Anterior cingulate cortex (tissue), 58 donors: ENCODE measurements at places on chromosomes 2 and 18.

GRCh38 chr2:96887493-96888012 lies 17.7 kb upstream of the SEMA4C start:
- DNase-seq, result peak; percentile 26

DNA sequence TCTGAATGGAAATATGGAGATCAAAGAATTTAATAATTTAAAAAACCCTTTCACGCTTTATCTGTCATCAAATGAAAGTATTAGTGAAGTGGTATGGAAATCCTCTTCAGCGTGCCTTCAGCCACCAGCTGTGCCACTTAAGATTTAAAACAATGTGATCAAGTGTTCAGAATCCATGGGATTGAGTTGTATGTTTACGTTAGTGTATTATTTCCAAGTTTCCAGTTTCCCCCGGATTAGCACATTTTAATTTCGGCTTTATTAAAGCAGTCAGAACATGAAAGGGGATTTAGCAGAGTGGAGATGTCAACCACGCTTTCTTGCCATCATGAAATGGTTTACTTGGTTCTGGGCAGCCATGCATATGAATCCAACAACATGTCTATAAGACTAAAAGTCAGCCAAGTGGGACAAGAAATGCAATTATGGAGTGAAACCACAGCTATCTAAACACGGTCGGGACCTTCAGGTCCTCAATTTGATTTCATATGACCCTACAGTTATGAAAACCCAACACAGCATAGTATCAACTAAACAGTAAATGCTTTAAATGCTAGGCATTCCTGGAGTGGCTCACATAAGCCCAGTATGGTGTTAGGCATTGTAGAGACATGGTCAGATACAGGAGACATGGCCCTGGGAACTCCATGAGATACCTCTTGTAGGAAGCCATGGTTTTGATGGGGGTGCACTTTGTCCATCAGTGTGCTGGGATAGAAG lies 224.9 kb upstream of the EPAS1 start:
- DNase-seq, result no peak

DNA sequence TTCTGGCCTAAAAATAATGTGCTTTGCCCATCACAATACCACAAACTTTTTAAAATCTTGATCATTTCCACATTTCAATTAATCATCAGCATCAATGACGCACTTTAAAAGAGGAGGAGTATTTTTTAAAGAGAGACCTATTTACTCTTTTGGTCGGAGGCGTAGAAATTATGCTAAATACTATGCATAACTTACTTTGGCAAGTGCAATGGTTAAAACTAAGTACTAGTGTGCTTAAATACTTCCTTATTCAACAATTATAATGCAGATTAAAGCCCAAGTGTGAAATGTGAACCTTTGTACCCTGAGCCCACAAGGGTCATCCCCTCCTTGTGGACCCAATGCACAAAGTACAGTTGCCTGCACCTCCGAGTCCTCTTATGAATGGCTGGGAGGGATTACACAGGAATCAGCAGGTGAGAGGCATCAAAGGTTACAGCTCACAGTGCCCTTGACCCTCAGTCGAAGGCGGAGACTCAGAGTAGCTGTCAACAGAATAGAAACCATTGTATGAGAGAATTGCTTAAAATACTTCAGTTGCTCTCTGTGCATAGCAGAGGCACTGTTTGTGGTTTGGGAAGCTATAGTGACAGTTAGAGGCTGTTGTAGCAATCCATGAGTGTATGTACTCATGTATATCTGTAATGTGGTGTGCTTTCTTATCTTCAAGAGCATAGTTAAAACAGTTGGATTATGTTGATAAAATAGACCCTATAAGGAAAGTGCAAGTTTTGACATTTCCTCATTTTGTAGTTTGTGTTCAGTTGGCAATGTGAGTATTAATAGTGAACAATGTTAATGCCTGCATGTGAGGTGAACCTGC lies 151.7 kb upstream of the ITGA4 start:
- DNase-seq, result no peak

DNA sequence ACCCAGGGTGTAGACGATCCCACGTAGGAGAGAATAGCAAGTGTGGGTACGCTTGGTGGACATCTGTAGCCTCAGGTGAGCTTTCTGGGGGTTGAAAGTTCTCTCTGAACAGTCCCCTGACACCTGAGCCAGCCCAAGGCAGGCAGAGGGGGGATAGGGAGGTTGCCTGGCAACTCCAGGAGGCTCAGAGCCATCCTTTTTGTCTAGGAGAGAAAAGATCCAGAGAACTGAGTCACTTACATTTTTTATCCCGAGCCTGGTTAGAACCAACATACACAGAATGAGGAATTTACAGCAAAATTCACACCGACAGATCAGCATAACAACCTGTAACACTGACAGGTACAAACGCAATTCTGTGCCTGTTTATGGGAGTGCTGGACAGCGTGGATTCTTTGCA lies 113.2 kb downstream of the SH3BP4 start:
- no peak for DNase-seq

DNA sequence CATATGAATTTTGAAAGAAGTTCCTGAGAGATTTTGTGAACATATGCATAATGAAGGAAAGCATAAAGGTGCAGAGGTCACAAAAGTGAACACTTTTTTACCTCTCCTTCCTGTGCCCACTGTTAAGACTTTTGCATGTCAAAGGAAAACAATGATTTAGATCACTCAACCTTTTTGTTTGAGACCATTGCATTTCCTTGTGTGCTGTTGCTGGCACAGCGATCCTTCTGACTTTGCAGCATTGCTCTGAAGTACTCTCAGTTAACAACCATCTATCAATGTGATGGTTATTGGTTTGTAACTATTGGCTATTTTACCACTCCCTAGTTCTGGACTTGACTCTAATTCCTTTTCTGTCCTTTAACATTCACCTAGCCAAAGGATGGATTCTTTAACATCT lies 61.7 kb upstream of the TFPI start:
- DNase-seq, result no peak

GRCh38 chr18:58534535-58535301 lies 94.2 kb downstream of the ALPK2 start:
- no peak for DNase-seq

GRCh38 chr18:23378302-23378686 lies 74.8 kb upstream of the RIOK3 start:
- no peak for DNase-seq

DNA sequence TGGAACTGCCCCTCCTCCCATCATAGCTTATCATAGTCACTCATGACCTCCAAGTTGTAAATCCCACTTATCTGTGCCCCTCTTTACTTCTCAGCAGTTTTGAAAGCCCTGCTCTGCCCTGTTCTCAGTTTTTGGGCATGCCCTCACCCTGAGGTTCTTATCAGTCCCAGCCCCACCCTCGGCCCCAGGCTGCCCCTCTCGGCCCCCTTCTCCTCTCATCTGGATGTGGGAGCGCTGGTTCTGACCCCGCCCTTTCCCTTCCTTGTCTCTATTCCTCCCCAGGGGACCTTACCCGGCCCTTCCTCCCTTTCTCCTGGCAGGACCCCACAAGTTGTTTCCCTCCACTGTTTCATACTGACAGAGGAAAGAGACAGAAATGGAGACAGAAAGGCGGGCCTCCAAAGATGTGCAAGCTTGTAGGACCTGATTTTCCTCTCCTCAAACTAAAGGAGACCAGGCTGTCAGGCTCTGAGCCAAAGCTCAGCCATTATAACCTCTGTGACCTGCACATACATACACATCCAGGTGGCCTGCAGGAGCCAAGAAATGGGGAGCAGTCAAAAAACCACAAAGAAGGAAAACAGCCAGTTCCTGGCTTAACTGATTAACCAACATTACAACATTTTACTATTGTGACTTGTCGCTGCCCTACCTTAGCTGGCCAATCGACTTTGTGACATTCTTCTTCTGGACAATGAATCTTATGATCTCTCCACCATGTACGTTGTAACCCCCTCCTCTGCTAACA lies 171.0 kb upstream of the HS6ST1 start:
- DNase-seq, result no peak

GRCh38 chr2:48941456-48941855 lies 185.9 kb upstream of the LHCGR start:
- no peak for DNase-seq

DNA sequence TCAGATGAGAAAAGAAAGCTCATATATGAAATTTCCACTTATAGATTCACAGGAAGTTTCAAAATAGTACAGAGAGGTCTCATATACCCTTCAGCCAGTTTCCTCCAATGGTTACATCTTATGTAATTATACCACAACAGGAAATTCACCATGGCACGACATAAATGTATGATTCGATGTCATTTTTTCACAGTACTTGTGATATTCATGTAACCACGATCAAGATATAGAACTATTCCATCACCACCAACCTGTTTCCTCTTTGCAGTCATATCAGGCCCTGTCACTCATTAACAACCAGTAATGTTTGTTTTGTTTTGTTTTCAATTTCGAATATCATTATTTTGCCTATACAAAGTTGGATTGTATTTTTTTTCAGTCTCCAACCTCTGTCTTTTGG lies 314.3 kb upstream of the POU3F3 start:
- no peak for DNase-seq

- no peak for DNase-seq
Observed at GRCh38 chr2:176424746-176425145, 155.5 kb downstream of the MTX2 start.

- no peak for DNase-seq
Observed at GRCh38 chr2:16650287-16651249, 15.1 kb downstream of the CYRIA start.

- no peak for DNase-seq
Observed at GRCh38 chr18:13375302-13376255, 157.0 kb downstream of the LDLRAD4 start.

DNA sequence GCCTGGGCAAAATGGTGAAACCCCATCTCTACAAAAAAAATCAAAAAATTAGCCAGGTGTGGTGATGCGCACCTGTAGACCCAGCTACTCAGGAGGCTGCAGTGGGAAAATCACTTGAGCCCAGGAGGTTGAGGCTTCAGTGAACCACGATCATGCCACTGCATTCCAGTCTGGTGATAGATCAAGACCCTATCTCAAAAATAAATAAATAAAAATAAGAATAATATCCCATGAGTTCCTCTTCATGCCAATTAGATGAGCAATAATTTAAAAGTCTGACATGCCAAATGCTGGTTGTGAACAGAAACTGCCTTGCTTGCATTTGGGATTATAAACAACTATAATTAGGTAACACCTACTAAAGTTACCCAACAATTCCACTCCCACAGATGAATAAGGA lies 22.1 kb upstream of the ANKRD44 start:
- DNase-seq, result no peak

GRCh38 chr18:79658366-79658765 lies 21.2 kb upstream of the CTDP1 start:
- no peak for DNase-seq

GRCh38 chr2:15577071-15577735 lies 14.5 kb upstream of the DDX1 start:
- DNase-seq, result peak; percentile 41

GRCh38 chr2:97849881-97850528 lies 136.6 kb downstream of the ZAP70 start:
- DNase-seq, result no peak

- no peak for DNase-seq
Observed at GRCh38 chr2:174635776-174636404, 38.3 kb upstream of the WIPF1 start.

GRCh38 chr2:178258916-178259315 lies 64.6 kb downstream of the OSBPL6 start:
- no peak for DNase-seq

GRCh38 chr2:224180810-224181209 lies 141.7 kb upstream of the SERPINE2 start:
- DNase-seq, result no peak

- no peak for DNase-seq
Observed at GRCh38 chr2:215573496-215573895, 137.6 kb upstream of the FN1 start.

DNA sequence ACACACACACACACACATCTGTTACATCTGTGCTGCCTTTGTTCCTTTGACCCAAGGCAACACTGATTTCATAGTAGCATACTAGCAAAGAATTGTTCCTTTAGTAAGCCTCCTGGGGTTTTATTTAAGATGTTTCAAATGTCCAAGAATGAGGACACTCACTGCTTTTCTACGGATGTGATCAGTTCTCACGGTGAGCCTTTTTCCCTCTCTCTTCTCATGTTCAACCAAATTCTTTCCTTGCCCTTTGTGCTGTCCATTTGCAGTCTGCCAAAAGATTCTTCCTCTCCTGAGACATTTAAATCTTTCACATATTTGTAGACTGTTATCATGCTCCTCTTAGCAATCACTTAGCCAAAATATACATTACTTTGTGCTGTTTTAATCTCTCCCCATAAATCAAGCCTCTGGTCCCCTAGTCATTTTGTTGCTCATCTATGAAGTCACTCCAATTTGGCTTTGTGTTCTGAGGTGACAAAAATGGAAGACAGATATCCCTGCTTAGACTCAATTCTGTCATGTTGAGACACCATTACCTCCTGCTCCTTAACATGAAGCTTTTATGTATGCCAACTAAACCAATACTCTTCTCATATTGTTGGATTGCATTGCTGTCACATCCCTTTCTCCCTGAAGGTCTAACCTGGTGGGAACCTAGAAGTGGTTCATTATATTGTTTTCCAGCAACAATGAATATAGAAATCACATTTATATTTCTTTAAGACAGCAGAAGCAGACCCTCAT lies 1605.3 kb upstream of the ACVR2A start:
- DNase-seq, result no peak

DNA sequence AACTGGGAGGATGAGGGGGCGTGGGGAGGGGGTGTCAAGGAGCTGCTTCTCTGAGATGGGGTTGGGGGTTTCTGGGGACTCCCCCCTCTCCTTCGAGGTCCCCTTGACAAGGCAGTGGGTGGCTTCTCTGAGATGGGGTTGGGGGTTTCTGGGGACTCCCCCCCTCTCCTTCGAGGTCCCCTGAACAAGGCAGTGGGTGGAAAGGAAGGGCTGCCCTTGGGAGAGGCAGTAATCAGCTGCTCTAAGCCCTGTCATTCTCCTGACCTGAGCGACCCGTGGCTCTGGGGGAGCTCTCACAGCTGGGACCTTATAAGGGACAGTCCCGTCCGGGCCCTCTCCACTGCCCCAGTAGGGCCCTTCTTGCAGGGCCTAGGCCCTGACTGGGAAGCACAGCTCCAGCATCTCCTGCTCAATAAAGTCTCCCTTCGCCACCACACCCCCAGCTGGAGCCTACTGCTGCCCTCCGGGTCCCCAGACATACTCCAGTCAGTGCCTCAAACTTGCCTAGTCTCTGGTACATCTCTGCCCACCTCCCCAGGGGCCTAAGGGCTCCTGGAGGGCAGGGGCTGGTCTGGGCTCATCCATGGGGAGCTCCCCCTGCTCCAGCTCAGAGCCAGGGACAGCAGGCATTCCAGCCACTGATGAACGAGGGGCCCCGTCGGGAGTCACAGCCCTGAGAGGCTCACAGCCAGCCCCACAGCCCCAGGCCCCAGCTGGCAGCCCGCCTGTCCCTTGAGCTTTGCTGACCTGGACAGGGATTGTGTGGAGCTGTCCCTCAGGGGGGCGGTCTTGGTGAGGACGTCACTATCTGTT lies 2.8 kb downstream of the GAREM2 start:
- no peak for DNase-seq

- DNase-seq, result no peak
Observed at GRCh38 chr2:11379558-11379957, 35.1 kb upstream of the ROCK2 start.

GRCh38 chr2:159546039-159546438 lies 70.3 kb downstream of the BAZ2B start:
- no peak for DNase-seq
